SIG-M5 (cell line): ENCODE measurements at places on chromosomes 2 and 18.

DNA sequence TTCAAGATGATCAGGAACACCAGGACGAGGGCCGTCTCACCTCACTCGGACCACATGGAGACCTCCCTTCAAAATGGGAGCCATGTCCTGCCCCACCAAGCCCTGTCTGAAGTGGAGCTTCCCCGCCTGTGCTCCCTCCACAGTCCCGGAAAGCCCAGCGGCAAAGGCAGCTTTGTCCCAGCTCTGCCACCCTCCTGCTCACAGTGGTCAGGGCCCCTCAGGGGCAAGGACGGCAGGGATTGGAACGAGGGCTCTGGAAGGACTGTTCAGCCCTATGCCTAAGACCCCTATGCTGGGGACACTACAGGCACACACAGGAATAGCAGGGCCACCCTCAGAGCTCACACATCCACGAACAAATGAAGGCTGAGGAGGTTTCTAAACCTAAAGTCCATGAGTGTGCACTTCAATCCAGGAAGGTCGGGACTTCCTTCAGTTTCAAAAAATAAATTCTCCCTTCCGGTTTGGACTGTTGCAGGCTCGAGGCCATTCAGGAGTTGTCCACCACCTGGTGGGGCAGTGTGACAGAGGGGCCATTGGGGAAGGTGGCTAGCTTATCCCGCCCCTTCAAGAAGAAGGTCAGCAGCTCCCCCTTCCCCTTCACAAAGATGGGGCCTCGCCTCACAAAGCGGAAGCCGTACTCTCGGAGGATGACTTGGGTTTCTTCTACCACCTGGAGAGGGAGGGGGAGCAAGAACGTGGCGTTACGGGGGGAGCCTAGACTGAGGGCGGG is 26.4 kb downstream of the CENPO start:
- DNase-seq: no peak

GRCh38 chr2:20348542-20348941 is 2.1 kb downstream of the PUM2 start:
- no peak for DNase-seq

GRCh38 chr2:61536180-61536571 is 2.0 kb downstream of the XPO1 start:
- DNase-seq: no peak

DNA sequence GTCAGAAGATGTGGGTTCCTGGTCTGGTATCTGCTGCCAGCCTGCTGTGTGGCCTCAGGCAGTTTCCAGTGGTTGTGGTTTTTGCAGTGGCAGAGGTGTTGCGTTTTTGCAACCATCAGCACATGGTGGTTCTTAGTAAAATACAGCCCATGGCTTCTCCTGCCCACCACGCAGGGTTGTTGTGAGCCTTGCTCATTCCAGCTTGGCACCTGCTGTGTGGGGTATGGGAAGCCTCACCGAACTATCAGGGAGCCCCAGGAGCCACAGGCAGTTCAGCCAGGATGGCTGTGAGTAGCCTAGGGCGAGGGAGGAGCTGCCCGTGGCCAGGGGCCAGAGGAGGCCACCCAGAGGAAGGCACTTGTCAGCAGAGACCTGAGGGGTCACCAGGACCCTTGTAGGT is 9.8 kb downstream of the ARID5A start:
- DNase-seq: no peak

DNA sequence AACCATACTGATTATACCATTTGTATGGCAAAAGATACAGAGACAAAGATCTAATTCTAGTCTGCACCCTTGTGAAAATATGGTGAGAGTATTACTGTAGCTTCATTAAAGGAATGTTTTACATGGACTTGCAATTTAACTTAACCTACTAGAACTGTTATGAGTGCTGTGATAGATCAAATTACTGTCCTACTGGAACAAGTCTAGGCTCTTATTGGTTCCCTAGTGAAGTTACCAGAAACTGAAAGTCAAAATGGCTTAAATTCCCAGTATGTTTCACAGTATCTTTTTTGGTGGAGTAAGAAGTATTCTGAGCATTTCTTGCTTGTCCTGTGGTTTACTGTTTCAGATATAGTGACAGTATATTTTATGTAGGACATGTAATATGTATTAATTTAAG is 3.8 kb upstream of the TBR1 start:
- DNase-seq: no peak

GRCh38 chr2:47208852-47209606 is 53.9 kb upstream of the STPG4 start:
- DNase-seq: no peak
